ENCODE measurements at places on chromosomes 13 and 19. TPM values are rescaled to one million over a fixed set of nuclear protein-coding genes. Genes with fewer than 3 reads are reported as not detected.

DCUN1D2 gene
- 8.4 TPM for polyA plus RNA-seq

C1QTNF9B gene
- polyA plus RNA-seq: 0.30 TPM

CHERP gene
- polyA plus RNA-seq: 38.7 TPM

DNA sequence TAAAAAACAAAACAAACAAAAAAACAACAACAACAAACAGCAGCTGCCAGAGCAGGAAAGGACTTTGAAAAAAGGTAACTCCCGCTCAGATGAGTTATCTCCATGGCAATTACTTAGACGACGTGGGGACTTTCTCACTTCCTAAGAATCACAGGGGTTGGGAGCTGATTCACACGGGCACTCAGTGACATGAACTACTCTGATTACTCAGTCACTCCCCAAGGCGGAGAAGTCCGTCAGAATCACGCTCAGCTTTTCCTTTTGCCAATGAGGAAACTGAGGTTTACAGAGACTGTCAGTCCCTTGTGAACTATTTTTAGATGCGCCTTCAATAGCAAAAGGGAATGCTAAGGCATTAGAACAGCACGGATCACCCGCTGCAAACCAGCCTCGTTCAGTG lies 32.3 kb upstream of the MATK start:
- H3K27me3 ChIP-seq: no peaks in the 10 kb centered on the region
- no peaks in the 10 kb centered on the region for H3K4me1 ChIP-seq
- H3K36me3 ChIP-seq: no peaks in the 10 kb centered on the region
- DNase-seq: no peak
- H3K27ac ChIP-seq: no peak overlapping the region
- no peak overlapping the region for H3K4me3 ChIP-seq
